ENCODE measurements at places on chromosomes 4 and X. TPM values are rescaled to one million over a fixed set of nuclear protein-coding genes. Genes with fewer than 3 reads are reported as not detected.

STARD8 gene
- total RNA-seq = 0.34 TPM

LARP7 gene
- total RNA-seq = 43.6 TPM

DNA sequence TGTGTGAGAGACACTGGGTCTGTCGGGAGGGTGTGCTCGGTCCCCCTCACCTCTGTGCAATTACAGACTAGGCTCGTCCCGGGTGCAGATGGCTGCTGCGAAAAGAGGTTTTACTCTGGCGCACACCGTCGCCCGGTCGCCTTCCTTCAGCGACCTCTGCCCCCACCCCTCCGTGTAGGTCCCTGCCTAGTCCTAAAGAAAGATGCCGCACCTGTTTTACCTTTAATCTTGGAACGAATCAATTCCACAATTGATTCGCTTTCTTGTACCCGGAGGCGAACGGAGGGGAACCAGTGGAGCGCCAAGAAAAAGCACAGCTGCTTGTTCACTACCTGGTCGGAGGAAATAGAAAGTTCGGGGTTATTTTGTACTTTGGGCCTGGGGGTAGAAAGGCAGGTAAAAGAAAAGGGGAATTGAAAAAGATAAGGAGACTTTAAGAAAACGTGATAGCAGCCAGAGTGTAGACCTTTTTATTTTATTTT is 1.2 kb downstream of the NPNT start:
- no peak for DNase-seq

DNA sequence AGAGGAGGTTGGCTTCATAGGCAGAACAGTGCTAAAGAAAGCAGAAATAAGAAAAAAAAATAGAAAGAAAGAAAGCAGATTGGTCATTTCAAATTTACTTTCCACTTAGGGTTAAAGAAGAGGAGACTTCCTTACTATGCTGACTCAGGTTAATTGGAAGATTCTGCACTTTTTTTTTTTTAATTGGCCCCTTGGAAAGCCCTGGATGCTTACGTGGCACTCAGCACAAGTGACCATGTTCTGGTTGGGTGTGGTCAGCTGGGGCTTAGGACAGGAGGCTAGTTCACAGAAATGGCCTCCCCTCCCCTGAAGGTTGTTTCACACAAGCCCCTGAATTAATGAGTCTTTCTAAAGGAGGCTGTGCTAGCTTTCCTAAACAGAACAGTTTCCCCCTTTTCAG is 14.5 kb downstream of the MAGEA9B start:
- DNase-seq = no peak

DNA sequence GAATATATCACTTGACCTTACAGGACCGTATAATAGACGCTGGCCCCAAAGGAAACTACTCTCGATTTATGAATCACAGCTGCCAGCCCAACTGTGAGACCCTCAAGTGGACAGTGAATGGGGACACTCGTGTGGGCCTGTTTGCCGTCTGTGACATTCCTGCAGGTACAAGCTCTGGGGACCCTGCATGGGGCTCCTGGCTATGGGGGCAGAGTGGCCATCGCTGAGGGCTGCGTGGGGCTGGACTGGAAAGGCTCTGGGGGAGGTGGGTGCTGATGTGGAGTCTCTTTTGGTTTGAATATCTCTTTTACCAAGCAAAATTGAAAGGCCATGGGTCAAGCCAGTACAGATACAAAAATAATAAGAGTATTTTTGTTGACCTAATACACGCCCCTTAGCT is 33.9 kb downstream of the NELFA start:
- DNase-seq = no peak

DNA sequence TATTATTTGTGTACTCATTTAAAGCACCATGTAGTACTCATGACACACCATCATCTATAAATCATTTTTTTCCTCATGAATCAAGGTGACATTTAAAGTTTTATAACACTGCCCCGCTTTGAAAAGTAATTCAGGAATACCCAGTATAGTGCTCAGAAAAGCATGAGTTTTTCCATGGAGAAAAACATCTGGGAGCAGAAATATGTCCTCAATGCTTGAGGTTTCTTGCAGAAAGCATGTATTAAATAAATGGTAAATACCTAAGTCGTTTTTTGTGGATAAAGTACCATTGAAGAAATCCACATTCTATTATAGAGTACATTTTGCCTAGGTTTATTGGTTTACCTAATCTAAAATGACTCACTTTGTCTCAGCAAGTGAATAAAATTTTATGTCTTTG is 66.2 kb downstream of the UBA6 start:
- no peak for DNase-seq

DNA sequence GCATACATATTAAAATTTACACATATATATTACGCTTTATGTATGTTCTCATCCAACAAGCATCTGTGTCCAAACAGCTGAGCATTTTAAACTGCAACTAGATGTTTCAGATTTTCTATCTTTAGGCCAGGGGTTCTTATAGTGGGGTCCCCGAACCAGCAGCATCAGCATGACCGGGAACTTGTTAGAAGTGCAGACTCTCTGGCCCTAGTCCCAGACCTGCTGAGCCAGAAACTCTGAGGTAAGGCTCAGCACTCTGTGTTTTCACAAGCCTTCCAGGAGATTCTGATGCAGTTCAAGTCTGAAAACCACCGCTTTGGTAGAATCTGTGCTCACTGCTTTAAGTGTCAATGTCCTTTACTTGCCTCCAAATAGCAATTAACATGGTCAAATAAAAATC is 266.2 kb upstream of the CASK start:
- DNase-seq = no peak

DNA sequence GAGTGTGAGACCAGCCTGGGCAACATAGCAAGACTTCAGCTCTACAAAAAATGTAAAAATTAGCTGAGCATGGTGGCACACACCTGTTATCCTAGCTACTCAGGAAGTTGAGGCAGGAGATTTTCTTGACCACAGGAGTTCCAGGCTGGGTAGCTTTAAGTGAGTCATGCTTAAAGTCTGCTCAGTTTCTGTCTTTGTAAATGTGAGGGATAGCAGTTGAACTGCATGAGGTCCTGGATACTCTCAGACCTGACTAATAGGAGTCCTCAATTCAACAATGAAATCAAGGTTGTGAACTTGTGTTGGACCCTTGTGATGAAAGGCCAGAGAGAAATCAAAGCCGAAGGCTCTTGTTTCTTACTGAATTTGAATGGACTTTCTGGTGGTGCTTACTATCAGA is 45.2 kb downstream of the STARD8 start:
- no peak for DNase-seq

- DNase-seq = no peak
These were observed 930.7 kb upstream of the PCDH10 start for GRCh38 chr4:132218406-132218805.

DNA sequence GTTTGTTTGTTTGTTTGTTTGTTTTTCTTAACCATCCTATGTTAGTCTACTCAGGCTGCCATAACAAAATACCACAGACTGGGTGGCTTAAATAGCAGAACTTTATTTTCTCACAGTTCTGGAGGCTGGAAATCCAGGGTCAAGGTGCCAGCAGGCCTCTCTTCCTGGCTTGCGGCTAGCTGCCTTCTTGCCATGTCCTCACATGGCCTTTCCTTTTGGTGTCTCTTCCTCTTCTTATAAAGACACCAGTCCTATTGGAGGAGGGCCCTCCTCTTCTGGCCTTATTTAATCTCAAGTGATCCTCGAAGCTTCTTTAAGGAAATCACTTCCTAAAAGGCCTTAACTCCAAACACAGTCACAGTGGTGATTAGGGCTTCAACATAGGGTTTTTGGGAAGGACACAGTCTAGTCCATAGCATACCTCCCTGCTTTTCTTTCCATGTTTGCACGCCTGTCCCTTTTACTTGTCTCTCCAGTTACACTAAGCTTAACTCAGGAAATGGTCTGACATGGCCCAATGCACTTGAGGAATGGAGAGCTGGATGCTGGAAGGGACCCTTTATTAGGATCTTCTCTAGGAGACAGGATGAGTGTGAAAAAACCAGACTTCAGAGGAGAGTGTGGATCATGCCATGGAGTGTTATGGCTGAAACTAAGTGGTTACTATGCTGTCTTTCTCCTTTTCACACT is 36.0 kb upstream of the MGST2 start:
- DNase-seq = no peak

DNA sequence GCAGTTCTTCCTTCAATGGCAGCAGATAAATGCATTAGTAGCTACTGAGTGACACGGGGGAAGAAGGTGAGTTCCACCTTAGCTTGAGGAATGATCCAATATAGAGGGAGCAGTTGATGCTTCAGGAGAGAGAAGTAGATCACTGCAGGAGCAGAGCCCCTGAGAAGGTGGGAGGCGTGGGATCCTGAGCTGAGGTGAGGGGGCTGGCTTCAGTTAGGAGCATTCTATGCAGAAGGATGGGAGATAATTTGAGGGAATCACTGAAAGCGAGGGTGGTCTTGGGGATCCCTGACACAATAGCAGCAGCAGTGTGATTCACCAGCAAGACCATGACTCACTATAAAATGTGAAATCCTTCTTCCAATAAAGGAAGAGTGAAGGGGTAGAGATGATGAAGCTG is 48.0 kb downstream of the XAGE2 start:
- DNase-seq = no peak

GRCh38 chrX:11555759-11556158 is 110.0 kb downstream of the ARHGAP6 start:
- no peak for DNase-seq

- DNase-seq = no peak
These were observed 551 bp downstream of the NPNT start for GRCh38 chr4:105895583-105896460.
